ENCODE measurements at places on chromosomes 2 and 18.

DNA sequence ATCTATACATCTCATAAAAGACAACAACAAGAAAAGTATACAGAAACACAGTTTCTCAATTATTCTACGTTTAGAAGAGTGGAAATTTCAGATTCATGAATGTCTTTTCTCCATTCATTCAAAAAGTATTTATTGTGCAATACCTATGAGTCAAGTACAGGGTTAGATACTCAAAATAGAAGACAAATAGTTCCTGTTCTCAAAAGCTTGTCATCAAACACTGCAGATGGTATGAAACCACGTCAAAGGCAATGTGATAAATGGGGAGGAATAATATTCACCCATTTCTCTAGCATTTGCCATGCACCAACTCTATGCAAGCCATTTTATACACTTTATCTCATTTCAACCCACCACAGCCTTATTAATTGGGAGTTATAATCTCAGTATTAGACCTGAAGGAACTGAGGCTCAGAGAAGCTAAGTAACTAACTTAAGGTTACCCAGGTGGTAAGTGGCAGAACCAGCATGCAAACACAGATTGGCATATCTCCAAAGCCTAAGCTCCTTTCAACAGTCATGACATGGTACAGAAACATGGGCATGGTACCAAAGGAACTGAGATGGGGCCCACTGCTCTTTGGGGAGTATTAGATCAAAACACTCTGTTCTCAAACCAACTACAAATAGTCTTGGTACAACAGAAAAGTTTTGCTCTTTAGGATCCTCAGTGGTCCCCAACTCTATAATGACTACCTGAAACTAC, 67.2 kb upstream of the NPAS2 start:
- no peak for DNase-seq

- no peak for DNase-seq
Observed at GRCh38 chr2:189249901-189250300, 70.3 kb upstream of the COL5A2 start.

DNA sequence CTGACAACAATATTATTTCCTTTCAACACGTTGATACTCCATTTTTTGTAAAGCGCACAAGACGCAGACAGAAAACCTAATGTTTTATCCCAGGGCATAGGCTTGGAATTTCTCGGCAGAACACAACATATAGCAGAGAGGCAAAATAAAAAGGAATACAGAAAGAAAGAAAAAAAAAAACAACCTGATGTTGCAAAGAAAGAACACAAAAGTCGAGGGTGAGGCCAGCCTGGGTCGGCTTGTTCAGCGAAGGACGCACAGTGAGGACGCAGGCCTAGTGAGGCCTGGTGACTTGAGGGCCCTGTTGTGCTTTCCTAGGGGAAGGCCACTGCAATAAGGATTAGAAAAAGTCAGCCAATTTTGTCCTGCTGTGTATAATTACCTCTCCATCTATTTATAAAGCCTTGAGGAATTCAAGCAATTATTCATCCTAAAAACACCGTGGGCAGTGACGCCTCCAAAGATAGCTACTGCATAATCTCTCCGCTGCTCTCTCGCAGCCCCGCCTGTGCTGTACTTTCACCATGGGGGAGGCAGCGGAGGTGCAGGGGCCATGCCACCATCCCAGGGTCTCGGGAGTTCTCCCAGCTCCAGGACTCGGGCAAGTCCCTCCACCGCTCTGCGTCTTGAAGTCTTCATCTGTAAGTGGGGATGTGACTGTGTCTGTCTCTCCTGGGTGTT, 61.9 kb upstream of the SH3RF3 start:
- no peak for DNase-seq

DNA sequence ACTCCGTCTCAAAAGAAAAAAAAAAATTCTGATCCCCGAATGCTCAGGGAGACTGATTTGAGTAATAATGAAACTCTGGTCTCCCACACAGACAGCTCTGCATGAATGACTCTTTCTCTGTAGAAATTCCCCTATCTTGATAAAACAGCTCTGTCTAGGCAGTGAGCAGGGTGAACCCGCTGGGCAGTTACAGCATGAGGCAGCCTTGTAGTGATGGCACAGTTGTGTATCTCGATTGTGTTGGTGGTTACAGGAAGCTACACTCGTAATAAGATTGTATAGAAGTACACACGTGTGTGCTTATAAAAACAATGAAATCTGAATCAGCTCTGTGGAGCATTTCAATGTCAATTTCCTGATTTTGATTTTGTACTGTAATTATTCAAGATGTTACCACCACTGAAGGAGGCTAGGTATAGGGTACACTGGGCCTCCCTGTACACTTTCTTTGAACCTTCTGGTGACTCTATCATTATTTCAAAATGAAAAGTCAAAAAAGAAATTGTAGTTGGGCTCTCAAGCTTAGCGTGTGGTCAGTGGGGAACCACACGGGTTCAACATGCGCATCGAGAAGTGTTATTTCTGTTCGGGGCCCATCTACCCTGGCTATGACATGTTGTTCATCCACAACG, 34.9 kb upstream of the ATP8B1 start:
- no peak for DNase-seq

DNA sequence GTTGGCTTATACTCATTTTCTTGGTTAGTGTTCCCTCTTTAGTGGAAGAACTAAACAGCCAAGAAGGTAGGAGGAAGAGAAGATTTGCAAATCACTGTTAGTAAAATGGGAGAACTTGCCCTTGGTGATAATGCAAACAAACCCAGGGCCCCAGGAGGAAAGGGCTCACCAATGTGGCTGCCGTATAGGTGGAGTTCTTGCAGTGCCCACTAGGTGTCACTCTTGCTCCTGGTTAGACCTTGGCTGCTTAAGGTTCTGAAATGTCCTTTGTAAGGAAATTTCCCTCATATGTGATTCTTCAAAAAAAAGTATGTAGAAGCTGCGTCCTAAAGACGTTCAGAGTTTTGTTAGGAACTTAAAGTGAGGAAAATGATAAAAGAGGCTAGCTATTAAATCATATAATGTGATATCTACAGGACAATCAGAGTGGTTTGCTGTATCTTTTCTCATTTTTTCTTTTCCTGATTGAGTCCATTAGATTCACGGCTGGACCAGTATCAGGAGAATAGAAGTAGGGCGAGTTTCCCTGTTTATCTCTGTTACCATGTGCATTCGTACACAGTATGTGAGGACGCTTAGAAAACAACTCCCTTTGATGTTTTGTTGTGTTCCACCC, 48.6 kb downstream of the RPIA start:
- DNase-seq = peak; percentile 26

DNA sequence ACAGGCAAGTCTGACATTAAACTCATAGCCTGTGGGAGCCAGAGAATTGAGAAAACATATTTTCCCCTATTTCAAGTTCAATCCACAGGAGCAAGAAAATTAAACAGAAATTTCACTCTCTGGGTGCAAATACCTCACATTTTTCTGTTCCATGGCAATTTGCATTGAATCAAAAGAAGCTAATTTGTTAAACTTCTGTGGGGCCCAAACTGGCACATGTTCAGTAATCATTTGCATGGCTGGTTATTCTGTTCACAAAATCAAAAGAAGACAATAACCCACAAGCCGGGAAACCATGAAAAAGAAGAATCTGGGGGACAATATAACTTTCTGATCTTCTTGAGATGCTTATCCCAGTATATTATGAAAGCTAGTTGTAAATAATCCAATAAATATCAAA, 363.1 kb downstream of the LRP1B start:
- no peak for DNase-seq

DNA sequence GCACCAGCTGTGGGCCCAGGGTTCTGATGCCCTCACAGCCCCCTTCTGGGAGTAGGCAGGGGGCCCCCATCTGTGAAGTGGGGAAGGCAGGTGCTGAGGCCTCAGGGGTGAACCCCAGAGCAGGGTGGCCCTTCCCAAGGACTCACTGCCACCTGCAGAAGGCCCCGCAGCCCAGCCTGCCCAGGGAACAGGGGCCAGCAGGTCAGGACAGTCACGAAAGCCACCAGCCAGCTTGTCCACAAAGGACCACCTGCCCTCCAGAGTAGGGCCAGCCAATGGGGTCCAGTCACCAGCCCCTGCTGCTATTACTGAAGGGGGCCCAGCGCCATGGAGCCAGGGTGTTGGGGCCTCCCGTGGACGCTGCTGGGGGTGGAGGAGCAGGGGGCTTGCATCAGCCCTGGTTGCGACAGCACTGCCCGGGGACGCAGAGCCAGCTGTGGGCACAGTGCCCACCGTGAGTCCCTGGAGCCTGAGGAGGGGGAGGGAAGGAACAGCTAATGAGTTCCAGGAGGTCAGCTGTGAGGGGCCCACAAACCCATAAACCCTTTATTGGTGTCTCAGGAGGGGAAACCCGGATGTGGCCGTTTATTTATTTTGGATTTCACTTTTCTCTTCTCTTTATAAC, 11.5 kb upstream of the SNED1 start:
- DNase-seq = no peak

DNA sequence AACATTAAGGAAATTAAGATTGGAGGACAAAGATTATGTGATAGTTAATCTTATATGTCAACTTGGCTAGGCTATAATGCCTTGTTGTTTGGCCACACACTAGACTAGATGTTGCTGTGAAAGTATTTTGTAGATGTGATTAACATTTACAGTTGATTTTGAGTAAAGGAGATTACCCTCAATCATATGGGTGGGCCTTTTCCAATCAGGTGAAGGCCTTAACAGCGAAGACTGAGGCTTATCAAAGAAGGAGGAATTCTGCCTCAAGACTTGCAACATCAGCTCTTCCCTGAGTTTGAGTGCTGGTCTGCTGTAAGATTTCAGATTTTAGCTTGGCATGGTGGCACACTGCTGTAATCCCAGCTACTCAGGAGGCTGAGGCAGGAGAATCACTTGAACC, 250.3 kb downstream of the CDH20 start:
- DNase-seq = no peak

- DNase-seq = peak; percentile 2
Observed at GRCh38 chr2:206800506-206801417, 35.4 kb downstream of the FASTKD2 start.

GRCh38 chr2:120551522-120551921, 184.1 kb upstream of the GLI2 start:
- DNase-seq = no peak

DNA sequence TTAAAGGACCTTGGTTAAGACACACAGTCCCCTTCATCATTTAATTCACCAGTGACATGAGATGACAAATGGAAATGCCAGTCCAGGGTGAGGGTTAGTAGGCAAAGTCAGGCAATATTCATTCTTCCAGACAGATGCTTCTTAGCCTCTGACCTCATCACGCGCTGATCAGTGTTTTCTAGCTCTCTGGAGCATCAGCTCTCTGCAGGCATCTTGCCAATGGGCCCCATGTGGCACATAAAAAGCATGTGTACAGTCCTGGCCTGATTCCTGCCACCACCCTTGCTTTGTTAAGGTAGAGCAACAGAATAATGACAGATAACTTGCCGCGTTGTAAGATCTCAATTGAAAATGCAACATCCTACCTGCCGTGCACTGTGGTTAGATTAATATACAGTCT, 20.3 kb upstream of the NPAS2 start:
- no peak for DNase-seq

- DNase-seq = no peak
Observed at GRCh38 chr2:159898441-159898840, 100.4 kb upstream of the CD302 start.

DNA sequence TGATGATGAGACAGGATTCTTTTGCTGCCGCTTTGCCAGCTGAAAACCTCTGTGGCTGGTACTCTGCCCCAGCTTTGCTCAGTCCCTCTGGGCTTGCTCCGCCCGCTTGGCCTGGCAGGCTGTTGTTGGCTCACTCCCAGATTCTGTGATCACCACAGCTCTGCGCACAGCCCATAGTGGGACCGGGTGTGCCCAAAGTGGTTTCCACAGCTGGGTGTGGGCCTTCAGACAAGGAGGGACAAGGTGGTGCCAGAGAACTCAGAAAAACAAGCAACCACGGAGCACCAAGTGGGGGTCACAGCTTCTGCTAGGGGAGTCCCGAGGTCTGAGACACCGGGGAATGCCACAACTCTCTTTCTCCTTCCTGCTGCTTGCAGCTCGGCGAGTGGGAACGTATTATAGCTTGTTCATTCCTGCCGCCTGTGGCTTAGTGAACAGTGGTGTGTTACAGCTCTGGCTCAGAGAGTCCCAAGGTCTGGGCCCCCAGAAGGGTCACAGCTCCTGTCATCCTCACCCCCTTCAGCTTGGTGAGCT, 9.2 kb upstream of the KYNU start:
- DNase-seq = no peak

DNA sequence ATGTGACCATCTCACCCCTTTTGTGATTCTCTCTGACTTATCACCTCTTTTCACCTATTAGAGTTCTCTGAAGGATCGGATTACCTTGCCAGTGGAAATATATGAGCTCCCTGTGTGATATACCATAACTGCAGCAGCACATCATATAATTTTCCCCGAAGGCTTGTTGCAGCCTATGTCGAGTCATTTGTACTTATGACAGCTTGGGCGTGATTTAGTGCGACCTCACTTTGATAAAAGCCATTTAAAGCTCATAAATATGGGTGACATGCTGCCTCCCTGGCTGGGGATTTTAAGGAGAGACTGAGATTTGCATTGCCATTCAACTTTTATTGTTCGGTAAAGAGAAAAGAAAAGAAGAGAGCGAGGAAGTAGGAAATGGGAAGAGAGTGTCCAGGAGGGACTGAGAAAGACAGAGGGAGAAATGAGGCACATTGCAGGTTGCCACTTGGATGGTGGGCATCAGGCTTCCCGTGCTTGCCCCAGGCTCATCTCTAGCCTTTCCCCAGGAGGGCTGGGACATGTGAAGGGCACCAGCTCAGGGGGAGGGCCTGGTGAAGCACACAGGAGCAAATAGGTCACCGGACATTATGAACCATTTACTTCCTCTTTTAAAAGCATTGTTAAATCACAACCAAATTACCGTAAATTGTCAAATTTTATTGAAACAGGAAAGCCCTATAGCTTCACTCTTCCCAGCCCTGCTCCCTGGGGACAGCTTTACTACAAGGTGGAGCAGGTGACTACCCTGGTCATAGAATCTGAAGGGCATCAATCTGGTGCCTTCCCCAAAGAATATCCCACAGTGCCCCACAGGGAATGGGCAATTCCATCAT, 161.3 kb downstream of the SETBP1 start:
- DNase-seq = no peak

GRCh38 chr2:182852090-182852489, 14.3 kb downstream of the FRZB start:
- DNase-seq = no peak

DNA sequence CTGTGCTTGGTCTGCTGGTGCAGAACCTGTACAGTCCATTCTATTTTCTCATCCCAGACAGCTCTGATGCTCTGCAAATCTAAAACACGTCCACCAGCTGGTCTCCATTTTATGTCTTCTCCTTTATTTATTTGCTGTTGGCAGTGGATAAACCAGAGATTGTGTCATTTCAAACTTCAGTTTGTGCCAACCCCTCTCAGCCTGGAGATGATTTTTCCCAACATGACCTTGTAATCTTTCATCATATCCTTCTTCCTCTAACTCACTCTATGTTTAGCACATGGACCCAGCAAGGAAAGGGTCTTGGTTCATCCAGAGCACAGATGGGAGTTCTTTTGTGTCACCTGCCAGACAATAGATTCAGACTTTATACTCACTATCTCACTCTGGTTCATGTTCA, 273.2 kb downstream of the MTX2 start:
- no peak for DNase-seq

DNA sequence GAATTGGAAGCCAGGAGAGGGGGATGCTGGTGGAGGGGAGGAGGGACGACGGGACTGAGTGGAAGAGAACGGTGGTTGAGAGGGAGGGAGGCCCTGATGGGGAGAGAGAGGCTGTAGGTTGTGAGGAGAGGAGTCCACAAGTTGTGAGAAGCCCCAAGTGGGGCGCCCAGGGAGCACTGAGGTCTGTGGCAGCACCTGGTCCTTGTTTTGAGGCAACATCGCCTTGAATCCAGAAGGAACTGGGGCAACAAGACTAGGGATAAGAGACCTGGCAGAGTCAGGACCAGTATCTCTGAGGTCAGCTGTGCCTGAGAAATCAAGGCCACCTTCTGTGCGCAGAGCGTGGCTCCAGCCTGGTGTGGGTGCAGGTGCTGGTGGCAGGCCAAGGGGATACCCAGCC, 1.1 kb downstream of the PRR30 start:
- no peak for DNase-seq

Data from stimulated activated CD4-positive, alpha-beta T cell treated with anti-CD3 and anti-CD28 coated beads, TNF-alpha, amount 100 ng/mL, for 1 hour (primary cell).